ENCODE measurements at places on chromosomes 1 and 21.

- DNase-seq = peak; percentile 52
Observed at GRCh38 chr1:17826165-17826488, 71.0 kb downstream of the ACTL8 start.

GRCh38 chr1:215118081-215118480 lies 35.5 kb downstream of the KCNK2 start:
- no peak for DNase-seq

DNA sequence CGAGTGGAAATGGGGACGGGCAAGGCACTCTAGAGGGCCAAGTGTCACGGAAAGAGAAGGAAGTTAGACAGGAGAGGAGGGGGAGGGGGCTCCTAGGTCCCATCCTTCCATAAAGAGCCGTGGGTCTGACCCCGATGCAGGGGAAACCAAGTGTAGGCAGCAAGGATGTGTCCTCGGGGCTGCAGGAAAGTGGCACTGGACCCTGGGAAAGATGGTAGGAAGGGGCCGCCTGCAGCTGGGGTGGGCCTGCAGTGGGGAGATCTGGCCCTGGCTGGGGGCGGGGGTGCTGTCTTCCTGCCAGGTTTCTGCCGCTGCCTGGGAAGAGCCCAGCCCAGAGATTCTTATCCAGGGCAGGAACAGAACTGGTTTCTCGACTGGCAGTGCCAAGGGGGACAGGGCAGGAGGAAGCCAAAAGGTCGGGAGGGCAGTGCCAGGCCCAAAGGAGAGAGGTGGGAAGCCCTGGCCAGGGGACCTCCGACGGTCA lies 12.9 kb downstream of the CRABP2 start:
- DNase-seq = no peak

- no peak for DNase-seq
Observed at GRCh38 chr1:58885998-58886397, 102.2 kb upstream of the JUN start.

DNA sequence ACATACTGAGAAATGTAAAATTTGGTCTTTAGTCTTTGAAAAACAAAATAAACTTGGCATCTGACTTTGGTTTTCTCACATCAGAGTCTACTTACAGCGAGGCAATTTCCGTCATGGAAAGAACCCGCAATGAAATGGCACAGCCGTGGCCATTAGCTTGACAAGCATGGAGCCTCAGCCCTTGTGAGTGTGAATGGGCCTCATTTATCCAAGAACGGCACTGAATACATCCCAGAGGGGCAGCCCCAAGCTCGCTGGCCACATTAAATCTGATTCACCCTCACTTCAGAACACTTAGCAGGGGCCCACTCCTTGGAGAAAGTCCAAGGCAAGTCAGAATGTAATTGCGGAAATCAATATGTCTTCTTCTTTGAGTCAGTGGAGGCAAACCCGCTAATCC lies 64.8 kb downstream of the ERG start:
- no peak for DNase-seq

DNA sequence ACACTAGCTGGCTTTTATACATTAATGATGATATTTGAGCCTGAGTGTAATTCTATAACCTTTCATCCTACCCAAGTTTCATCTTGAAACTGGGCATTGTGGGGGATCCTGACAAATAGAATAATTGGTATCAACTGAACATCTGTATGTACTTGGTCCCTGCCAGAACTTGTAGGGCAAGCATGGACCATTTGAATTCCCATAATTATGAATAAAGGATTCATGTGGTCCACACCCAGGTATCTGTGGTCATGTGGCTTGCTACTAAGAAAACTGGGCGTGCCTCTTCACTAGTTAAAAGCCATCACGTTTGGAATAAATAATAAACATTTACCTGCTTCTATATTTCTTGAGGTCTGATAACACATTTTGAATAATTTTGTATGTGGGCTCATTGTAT lies 20.6 kb upstream of the VTCN1 start:
- no peak for DNase-seq

DNA sequence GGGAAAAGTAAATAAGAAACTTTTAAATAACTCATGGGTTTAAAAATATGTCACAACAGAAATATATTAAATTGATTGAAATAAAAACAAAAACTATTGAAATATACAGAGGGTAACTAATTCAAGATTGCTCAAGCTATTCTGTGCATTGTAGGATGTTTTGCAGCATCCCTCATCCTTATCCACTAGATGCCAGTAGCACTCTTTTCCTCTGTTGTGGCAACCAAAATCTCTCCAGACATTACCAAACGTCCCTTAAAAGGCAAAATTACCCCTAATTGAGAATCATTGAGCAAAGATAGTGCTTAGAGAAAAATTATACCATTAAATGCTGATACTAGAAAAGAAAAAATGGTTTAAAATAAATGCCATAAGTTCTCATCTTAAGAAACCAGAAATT lies 682.6 kb downstream of the RWDD3 start:
- DNase-seq = peak; percentile 3

All from hematopoietic multipotent progenitor cell treated with erythropoietin and hydrocortisone succinate and interleukin-3 and kit ligand, for 6 days (in vitro differentiated cells).